ENCODE measurements at places on chromosomes 11 and 22.

DNA sequence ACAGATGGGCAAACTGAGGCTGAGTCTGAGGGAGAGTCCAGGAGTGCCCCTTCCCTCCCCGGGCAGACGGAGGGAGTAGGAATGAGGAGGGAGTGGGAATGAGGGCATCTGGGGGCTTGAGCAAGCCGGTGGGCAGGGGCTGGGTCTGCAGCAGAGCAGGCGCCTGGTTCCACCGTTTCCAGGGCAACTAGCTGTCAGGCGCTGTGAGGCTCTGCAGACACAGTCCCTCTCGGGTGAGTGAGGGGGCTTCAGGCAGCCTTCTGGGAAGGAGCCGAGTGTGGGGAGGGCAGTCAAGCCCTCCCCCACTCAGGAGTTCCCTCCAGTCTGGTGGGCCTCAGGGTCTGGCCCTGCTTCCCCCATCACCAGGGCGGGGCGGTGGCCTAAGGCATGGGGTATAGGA lies 19.0 kb downstream of the TMEM258 start:
- no peak for DNase-seq

DNA sequence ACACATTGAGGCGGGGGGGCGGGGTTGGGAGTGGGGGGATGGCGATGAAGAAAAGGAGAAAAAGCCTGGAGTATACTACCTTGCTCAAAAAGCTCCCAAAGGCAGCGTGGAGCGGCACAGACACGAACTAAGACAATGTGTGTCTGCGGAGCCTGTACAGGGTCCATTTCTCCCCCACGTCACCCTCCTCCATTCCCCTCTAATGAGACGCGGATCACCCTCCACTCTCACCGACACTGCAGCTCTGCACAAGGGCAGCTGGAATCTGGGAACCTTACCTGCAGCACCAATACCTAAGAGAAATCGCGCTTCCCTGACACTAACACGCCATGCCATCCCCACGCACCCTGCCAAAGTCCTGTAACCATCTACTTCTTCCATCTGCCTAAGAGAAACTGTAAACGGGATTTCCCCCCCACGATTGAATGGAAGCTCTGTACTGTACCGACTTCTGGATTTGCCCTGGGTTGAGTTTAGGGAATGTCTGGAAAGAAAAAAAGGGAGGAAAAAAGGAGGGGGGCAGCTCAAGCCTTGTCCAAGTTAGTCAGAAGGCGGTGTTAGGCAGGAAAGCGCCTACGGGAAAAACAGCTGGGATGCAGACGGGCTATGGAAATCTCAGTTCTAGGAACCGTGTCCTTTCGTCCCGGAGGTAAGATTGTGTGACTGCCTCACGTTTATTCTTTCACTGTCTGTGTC lies 125.7 kb upstream of the C11orf58 start:
- DNase-seq: peak; percentile 40

DNA sequence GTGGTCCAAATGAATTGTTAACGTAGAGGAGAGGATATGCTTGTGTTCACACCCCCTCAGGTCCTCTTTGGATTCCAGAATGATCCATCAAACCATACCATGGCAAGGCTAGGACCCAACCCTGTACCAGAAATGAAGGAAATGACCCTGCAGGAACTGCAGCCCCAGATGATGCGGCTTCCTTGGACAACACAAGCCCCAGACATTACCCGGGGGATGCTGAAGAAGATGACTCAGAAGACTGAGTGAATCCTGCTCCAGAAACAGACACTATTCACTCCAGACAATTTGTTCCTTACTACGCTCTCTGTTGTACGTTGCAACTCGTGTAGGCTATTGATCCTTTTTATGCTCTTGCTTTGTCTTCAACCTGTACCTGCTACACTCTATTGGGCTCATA lies 15.2 kb upstream of the MTMR2 start:
- DNase-seq: no peak

DNA sequence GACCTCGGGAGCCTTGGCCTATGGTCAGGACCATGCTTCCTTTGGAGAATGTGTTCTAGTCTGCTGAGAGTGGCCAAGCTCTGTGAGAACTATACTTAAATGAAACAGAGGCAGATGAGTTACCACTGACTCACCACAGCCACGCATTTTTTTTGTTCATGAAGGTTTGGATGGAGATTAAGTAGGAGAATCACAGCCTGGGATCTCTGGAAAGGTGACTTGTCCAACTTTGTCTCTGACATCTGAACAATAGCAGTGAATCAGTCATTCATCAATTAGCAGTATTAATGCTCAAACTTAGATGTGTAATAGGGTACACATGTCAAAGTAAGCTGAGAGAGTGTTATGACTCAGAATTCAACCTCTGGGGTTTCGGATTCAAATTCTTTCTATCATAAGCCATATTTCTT lies 100.7 kb upstream of the ANO3 start:
- DNase-seq: no peak

DNA sequence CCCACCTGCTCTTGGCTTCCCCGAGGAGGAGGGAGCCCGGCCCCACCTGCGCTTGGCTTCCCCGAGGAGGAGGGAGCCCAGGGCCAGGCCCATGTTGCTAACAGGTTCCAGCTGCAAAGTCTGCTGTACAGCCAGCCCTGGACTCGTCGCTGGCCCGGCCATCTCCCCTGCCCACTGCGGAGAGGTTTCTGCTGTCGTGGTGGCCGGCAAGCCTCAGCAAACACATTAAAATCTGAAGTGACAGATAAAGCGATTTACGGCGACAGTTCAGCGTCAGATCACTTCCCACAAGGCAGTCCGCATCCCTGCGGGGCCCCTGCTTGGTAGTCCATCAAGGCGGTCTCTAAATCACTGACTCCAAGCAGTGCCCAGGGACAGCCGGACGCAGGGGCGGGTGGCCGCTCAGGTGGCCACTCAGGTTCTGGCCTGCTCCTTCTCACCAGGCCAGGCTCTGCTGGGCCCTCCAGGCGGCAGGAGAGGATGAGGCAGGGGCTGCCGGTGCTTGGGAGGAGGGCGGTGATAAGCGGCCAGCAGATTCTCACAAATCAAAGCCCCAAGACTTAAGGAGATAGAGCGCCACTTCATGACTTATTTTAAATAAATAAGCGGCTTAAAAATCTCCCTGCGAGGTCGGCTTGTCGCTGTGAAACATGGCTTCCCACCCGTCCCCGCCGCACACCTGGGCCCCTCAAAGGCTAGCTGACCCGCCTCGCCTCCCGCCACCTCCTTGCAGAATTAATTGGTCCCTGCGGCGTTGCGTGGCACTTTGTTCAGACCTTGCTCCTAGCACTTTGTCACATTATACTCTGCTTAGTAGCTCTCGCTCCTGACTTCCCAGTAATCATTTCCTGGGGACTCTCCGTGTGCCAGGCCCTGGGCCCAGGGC lies 21.1 kb downstream of the MACROD1 start:
- no peak for DNase-seq

DNA sequence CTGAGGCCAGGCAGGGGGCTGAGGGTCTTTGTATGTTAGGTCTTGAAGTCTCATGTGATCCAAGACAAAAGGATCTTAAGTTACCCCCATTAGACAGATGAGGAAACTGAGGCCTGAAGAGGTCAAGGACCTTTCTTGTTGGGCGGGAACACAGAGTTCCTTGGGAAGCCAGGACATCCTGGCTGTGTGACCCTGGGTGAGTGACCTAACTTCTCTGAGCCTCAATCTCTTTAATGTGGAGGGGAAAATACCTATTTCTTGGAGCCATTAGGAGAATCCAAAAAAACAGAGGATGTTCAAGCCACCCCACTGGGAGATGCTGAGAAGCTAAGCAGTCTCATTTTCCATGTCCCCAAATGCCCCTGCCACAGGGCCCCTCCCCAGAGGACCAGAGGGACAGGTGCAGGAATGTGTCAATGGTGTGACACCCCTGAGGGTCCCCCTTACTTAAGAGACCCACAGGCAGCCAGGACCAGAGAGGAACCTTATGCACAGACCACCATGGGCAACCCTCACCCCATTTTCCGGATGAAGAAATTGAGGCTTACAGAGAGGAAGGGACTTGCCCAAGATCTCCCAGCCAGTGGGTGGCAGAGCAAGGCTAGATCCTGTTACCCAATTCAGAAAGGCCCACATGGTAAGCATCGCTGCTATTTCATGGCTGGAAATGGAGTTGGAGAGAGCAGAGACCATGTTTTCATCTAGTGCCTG lies 8.0 kb downstream of the RAC2 start:
- no peak for DNase-seq

DNA sequence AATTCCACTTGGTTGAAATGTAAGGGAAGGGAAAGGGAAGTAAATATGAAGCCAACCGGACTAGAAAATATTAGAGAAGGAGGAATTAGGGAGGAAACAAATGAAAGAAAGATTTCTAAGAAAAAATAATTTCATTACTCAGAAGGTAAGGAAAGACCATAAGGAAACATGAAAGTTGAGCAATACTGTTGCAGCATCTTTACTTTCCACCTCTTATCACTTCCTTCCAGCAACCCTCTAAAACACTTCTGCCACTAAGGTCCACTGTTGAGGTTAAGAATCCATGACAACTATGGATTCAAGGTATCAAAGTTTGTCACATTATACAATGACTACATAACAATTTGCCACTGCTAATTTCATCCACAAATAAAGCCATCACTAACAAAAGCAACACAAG lies 308.6 kb downstream of the DLG2 start:
- no peak for DNase-seq

- no peak for DNase-seq
Measured at GRCh38 chr11:119373059-119373920, 8.2 kb downstream of the USP2 start.

GRCh38 chr11:75939992-75940391 lies 125.0 kb downstream of the UVRAG start:
- DNase-seq: no peak

- DNase-seq: no peak
Measured at GRCh38 chr11:105456950-105457349, 152.9 kb upstream of the GRIA4 start.

DNA sequence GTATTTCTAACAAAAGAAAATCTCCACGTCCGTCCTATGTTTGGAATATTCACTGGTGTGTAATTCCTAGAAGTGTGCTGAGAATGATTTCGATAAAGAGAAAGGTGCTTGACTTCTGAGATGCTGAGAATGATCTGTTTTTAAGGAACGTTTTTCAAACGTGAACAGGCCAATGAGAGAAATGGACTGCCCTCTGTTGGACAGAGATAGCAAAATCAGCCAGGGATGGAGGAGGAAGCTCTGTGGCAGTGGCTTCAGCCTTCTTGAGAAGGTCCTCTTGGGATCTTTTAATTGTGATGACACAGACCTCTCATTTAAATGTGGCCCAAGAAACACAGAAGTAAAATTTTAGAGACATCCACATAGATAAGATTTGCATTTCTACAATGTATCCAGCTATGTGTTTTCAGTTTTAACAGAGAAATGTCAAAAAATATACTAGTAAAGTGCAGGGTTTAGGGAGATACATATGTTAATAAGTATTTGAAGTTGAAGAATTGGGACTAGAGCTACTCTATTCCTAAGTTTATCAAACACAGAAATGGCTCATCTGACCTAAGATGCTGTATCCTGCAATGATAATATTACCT lies 84.0 kb upstream of the RCN1 start:
- DNase-seq: peak; percentile 53

- peak; percentile 51 for DNase-seq
Measured at GRCh38 chr11:47373876-47374719, 4.2 kb downstream of the SPI1 start.

DNA sequence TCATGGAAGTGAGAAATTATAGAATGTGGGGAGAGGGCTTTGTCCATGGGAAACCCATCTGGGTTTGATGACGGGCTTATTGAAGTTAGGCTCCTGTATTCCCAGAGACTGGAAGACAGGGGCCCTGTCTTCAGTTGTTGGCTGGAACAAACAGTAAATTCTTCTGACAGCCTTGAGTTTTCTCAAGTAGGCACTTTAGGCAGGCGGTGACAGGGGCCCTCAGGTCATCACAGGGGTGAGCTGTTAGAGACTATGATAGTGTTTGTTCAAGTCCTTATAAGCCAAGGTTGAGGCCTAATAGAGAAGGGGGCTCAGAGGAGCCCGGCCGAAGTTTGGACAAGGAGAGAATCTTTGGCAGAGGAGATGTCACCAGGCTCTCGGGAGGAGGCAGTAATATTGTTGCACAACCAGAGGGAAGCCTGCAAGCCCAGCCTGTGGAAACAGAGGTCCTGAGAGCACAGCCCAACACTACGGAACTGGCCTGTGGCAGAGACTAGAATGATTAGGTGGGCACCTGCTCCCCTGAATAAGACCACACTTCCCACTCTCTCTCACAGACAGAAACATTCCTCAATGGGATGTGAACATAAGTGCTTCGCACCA lies 20.2 kb upstream of the IL17RA start:
- no peak for DNase-seq

DNA sequence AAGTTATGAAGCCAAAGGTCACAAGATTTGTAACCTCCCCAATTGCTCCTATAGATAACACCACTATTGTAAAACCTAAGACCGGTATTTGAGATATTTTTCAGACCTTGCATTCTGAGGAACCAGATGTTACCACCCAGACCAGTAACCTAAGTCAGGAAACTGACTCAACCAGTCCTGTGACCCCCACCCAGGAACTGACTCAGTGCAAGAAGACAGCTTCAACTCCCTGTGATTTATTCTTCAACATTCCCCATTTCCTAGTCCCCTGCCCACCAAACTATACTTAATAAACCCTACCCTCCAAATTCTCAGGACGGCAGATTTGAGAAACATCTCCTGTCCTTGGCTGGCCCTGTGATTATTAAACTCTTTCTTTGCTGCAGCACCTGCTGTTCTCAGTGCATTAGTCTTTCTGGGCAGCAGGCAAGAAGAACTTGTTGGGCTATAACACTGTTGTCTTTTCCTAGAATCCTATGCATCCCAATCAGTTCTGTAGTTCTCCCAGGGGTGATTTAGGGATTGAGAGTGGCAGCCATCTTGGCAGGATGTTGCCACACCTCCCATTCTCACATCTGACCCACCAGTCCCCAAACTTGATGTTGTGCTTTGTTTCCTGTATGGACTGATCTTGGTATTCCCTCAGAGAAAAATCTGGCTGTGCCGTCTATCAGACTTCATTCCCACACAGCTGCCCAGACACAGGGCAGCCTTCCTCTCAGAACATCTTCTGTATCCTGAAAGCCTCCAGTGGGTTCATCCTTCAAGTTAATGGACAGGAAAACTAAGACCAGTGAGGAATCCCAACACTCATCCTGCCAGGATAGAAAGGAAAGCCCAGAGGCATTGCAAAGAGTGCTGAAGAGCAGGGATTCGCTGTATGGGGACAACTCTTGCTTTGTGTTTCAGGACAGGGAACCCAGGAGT lies 104.0 kb downstream of the PDE2A start:
- no peak for DNase-seq

DNA sequence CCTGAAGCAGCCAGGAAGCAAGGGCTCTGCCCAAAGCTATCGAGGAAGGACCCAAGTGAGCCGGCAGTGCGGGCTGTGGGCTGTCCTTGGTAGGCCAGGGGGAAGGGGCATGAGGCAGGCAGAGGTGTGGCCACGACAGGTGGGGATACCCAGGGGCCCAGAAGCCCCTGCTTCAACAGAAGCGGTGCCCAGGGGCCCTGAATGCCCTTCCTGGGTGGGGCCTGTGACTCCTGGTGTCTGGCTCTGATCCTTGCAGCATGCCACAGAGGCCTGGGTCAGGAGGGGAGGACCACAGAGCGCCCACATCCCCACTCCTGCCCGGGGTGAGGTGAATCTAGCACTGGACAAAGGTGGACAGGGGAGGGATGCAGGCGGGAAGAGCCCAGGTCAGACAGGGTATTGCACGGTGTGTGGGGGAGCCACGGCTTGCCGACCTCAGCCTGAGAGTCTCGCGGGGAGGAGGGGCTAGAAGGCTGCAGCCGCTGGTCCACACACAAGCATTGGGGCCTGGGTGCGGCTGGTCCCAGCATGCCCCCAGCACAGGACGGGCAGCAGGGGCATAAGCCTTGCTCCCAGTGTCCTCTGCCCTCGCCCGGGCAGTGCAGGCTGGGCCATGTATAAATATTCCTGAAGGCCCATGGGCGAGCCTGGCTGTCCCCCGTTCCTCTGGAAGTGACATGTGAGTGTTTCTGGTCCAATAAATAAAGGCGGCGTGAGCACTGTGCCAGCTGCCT lies 19.0 kb downstream of the MAFF start:
- no peak for DNase-seq
